ENCODE measurements at places on chromosomes 11 and 22.
A peak's percentile ranks its signal among the peaks of the same experiment; 100 is the strongest.

GRCh38 chr11:1767399-1768140 is 3.8 kb upstream of the CTSD start:
- DNase-seq = no peak

GRCh38 chr11:118804094-118804493 is 13.1 kb upstream of the DDX6 start:
- DNase-seq = peak; percentile 19

- peak; percentile 24 for DNase-seq
Observed at GRCh38 chr11:91248199-91248807, 976.3 kb upstream of the FAT3 start.

- DNase-seq = no peak
Observed at GRCh38 chr11:119567688-119568582, 145.0 kb upstream of the THY1 start.

DNA sequence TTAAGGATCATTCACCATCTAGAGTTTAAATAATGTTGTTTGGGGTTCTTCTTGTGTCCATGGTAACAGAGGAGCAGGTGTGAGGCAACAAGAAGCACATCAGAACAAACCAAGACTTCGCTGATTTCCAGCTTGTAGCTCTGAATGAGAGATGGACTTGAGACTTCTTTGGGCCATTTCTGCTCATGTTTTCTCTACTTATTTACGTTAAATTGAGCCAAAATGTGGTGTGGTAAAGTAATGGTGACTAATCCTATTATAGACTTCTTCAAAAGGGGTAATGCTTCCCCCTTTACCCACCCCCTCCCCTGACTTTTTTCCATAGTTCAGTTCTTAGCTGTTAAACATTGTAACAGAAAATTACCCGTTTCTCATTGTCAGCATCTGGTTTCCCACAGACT is 65.2 kb downstream of the CSTPP1 start:
- no peak for DNase-seq

DNA sequence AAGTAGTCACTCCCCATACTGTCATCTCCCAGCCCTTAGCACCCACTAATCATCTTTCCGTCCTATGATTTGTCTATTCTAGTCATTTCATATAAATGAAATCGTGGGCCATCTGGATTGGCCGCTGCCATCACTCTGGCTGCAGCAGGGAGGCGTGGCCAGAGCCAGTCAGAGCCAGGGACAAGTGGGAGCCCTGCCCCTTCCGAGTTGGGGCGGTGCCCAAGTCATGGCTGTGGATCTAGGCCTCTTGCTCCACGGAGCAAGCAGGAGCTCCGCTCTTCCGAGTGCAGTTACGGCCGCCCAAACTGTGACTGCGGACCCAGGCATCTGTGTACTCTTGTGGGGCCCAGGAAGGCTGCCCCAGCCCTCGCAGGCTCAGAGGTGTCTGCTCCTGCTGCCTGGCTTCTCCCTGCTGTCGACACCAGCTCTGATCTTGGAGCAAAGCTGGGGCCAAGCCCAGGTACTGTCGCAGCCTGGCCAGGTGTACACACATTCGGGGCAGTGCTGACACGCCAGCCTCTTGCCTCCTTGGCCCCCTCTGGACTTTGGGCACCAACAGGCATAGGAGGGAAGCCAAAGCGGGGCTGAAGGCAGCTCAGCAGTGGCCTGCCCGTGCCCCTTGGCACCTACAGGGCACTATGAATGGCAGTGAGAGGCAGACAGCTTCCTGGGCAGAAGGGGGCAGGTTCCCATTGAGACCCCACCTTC is 8.4 kb downstream of the MRPL48 start:
- DNase-seq = no peak

GRCh38 chr11:72430741-72431570 is 3.4 kb downstream of the CLPB start:
- peak; percentile 69 for DNase-seq

- DNase-seq = no peak
Observed at GRCh38 chr11:28350216-28350615, 242.0 kb downstream of the METTL15 start.

Data from MV-4-11 (cell line).